ENCODE measurements at places on chromosomes 1 and 21. TPM values are rescaled to one million over a fixed set of nuclear protein-coding genes. Genes with fewer than 3 reads are reported as not detected.

Gene AGT
- 1.2 TPM for total RNA-seq

Gene ADAM30
- total RNA-seq, result not detected

Gene FCGR2B
- 5.1 TPM for total RNA-seq

Gene SELP
- 1.5 TPM for total RNA-seq

Gene KIAA1614
- total RNA-seq, result 0.67 TPM
